NCI-H1436 (cell line): ENCODE measurements at places on chromosomes 1 and 21.

- no peak for DNase-seq
These were observed 702.3 kb downstream of the BRINP3 start for GRCh38 chr1:189775343-189775742.

- no peak for DNase-seq
These were observed 1.3 kb upstream of the DNAJC16 start for GRCh38 chr1:15525050-15526020.

DNA sequence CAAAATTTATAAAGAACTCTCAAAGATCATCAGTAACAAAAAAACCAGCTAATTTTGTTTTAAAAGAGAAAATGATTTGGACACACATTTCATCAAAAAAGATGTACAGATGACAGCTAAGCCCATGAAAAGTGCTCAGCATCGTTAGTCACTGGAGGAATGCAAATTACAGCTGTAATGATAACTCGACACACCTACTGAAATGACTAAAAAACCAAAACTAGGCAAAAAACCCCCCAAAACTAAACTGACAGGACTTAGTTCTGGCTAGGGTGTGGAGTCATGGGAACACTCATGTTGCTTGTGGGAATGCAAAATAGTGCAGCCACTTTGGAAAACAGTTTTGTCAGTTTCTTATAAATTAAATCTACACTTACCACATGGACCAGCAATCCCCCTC is 59.5 kb downstream of the CNIH3 start:
- DNase-seq = no peak

GRCh38 chr1:17488995-17489767 is 49.7 kb upstream of the RCC2 start:
- DNase-seq = no peak

DNA sequence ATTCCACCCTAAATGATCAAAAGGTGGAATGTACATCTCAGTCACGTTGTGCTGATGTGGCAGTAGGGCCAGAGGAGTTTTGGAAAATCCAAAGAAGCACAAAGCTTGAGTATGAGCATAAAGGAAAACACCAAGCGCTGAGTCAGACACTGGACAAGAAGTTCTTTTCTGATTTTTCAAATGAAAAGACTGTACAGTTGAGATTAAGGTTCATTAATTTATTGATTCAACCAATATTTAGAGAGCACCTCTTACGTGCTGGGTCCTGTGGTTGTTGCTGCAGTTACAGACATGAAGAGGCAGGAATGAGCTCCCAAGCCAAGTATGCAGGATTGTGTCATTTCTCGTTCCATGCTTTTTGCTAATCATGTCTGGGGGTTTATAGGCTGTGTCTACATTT is 28.9 kb upstream of the APP start:
- DNase-seq = no peak

DNA sequence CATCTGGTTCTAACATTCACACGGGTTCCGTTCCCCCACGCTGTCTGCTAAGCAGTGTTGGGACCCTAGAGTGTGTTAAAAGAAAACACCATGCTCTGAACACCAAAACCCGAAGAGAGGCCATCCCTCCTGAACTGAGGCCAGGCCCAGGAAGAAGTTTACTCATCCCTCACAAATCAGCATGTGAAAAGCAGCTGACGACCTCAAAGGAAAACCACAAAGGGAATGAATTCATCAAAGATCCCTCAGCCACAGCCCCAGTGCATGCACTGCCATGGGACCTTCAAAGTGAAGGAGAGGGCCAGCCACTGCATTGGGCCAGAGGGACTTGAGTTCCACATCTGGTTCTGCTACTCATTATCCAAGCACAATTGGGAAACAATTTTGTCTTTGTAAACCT is 7.0 kb upstream of the PSEN2 start:
- DNase-seq = no peak

DNA sequence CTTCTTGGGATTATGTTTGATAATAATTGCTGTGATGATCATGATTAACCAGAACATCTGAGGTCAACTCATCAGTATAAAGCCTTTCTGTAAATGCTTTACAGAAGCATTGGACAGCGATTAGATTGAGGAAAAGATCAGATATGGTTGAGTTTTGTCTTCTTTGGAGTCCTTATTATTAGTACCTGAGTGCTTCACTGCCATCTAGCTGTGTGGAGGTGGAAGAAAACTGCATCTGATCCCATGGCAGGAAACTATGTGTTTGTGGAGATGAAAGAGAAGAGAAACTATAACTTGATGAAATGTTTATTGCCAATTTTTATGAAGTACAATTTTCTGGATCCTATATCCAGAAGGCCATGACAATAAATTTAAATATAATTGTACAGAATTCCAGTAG is 11.4 kb downstream of the FLG2 start:
- DNase-seq = no peak

- DNase-seq = no peak
These were observed 4.8 kb upstream of the PDE9A start for GRCh38 chr21:42648606-42649005.

GRCh38 chr1:204464187-204464631 is 30.4 kb downstream of the PIK3C2B start:
- DNase-seq = no peak

DNA sequence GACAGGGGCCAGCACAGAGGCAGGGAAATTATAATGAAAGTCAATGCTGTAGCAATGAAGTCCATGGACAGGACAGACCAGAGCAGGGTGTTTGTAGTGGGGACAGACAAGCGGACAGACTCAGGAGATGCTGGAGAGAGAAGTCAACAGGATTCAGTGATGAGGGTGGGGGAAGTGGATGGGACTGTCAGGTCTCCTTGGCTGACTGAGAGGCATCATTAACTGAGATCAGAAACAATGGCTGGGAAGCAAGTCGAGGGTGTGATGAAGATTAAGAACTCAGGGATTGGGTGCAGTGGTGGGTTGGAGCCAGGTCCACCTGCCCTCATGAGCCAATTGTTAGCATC is 25.5 kb downstream of the CD58 start:
- no peak for DNase-seq

DNA sequence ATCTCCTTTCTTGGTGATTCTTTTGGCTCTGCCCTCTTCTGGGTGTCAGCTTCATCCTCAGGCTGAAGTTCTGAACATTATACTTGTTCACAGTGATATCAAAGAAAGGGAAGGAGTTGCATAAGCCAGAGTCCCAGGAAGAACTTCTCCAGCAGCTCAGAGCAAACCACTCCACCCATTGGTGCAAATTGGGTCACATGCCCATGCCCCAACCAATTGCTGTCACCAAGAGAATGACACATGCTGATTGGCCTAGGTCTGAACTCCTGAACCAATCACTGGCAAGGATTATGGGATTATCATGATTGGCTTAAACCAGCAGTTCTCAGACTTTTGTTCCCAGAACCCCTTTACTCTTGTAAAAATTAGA is 256.5 kb upstream of the TMEM51 start:
- no peak for DNase-seq

DNA sequence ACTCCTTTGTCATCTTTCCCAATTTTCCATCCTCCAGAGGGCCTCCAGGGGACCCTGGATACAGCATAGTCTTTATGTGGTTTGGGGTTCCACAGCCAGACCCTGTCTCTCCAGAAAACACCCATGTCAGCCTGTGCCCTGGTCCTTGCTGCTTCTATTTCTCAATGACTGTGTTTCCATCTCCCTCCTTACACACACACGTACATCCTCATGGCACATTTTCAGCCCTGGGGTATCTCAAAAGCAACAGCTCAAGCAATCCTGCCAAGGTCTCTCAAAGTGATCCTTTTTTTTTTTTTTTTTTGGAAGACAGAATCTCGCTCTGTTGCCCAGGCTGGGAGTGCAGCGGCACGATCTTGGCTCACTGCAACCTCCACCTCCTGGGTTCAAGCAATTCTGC is 22.3 kb downstream of the QSOX1 start:
- no peak for DNase-seq

GRCh38 chr1:113197719-113198330 is 124.8 kb downstream of the LRIG2 start:
- no peak for DNase-seq

DNA sequence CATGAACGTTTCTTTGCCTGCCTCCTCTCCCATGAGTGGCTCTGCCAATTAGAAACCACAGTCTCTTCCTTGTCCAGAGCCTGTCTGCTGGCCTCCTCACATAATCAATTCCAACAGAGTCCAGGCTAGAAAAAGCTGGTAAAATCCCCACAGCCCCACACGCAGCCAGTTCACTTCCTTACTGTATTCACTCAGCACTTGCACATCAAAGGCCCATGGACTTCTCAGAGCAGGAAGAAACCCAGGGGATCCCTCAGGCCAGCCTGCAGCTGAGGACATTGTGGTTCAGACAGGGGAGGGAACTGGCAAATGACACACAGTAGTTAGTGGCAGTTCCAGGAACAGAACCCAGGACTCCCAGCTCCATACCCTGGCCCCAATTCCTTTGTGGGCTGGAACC is 171.6 kb upstream of the EDN2 start:
- no peak for DNase-seq

DNA sequence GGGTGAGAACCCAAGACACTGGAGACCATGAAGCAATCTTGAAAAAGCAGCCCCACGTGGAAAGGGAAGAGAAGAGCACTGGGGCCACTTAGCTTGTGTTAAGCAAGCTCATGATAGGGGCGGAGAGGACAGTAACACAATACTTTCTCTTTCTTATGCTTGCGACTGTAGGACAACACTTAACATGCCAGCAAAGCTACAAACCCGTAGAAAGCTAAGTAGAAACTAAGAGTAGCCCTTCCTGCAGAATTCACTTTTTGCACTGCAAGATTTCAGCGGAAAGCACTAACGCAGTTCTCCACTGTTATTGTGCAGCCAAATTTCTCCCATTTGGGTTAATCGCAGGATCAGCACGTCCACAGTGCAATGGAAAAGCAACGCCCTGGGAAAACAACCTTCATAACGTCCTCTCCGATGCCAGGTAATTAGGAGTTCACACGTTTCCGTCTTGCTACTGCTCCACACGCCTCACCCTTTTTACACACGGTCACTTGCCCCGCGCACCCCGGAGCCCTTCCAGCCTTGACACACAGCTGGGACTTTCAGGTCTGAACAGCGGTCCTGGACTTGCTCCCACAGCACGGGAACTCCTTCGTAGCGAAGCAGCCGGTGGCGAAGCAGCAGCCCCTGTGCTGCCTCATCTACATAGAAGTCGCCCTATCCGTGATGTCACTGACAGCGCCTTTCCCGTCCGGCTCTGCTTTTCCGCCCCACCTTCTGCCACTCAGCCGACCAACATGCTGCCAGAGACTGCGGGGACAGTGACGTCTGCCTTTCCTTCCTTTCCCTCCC is 148.6 kb downstream of the PPIAL4G start:
- no peak for DNase-seq

- DNase-seq = no peak
These were observed 128.0 kb downstream of the SETD4 start for GRCh38 chr21:35932232-35932911.

DNA sequence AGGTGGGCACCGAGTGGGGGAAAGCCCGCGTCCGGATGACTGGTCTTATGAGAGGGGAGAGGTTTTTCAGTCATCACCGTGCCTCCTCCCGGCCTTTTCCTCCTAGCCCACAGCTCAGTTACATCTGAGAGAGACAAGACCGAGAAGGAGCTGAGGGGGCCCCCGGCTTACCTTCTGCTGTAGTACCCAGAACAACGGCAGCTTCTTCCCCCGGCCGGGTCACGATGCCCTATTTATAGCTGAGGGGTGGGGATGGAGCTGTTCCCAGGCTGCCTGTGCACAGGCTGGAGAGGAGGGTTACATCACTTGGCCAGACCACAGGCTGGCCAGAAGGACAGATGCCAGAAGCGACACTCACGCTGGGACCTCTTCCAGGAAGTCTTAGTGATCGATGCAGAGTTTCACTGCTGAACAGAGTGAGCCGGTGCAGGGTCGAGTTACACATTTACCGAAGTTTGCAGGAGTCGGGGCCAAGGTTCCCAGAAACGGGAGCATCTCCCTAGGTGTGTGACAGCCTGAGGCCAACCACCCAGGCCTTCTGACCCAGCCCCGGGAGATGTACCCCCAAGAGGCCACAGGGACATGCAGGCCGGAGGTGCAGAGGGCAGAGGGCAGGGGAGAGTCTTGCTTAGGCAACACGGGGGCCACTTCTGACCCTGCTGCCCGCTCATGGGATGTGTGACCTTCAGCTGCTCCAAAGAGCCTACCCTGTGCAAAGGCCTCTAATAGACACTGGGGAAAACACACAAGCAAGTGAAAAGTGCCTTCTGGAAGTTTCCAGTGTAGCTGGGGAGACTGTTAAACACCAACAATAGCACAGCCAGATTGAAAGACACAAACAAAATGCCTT is at the start of gene AGT:
Gene AGT (minus strand): TSS at position 208 of the 850 bp plus-strand sequence. CDS start 3,299 bp downstream, outside the sequence.
- no peak for DNase-seq

DNA sequence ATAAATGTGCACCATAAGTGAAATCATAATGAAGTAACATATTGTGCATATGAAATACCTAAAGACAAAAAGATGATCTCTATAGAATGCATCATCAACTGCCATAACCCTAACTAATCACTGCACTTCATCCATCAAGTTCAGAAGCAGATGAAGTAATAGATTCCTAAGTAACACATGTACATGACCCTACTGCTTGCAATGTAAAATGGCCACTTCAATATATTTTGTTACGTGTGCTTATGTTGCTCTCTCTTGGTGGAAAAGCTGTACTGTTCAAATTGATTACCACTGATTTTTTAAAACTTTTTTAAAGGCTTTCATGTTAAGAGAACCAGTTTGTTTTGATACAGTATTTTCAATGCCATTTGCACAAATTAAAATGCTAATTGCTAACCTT is 141.8 kb downstream of the TTLL7 start:
- DNase-seq = peak; percentile 46

DNA sequence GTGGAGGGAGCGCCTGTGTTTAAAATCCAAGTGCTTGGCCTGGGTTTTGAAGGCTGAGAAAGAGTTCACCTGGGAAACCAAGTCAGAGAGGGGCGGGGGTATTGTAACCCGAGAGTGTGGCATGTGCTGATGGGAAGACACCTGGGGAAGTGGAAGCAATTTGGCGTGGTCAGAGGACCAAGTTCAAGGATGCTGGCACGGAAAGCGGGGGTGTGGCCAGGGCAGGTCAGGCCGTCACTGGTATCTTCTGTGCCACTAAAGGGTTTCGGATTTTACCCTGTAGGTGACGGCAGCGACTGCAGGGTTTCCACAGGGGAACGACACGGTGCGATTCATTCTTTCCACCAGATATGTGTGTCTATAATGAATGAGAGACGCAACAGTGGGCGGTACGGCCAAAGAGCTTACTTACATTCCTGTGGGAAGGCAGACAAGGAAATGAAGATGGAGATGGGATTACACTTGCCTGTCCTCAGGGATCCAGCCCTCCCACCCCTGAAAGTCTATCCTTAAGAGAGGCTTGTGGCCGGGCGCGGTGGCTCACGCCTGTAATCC is 31.3 kb downstream of the CA6 start:
- no peak for DNase-seq

- no peak for DNase-seq
These were observed 7.3 kb upstream of the C1orf162 start for GRCh38 chr1:111466480-111466879.

DNA sequence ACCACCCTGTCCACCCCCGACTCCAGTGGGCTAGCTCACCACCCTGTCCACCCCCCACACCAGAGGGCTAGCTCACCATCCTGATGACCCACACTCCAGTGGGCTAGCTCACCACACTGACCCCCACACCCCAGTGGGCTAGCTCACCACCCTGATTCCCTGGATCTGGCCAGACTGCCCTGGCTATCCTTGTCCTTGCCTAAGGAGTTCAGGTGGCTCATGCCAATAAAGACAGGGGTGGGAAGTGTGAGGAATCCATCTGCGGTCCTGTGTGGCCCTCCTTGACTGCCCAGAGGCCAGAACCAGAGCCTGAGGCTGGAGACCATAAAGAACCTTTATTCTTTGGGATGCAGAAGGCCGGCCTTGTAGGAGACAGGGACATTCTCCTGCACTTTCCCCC is 3.6 kb downstream of the PADI1 start:
- DNase-seq = no peak

GRCh38 chr1:185439727-185440415 is 122.8 kb upstream of the IVNS1ABP start:
- no peak for DNase-seq

GRCh38 chr1:41614818-41615217 is 130.3 kb upstream of the EDN2 start:
- DNase-seq = no peak
